ENCODE measurements at places on chromosomes 11 and 22.

DNA sequence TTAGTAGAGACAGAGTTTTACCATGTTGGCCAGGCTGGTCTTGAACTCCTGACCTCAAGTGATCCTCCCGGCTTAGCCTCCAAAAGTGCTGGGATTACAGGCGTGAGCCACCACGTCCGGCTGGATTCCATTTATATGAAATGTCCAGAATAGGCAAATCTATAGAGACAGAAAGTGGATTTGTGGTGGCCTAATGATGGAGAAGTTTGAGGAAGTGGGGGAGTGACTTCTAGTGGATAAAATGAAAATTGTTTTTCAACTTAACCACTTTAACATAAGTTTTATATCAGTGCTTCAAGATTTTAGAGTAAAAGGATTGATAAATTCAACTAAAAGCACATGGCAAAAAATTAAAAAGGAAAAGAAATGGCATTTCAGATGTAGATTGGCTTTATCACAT lies 66.2 kb downstream of the HIPK3 start:
- DNase-seq: no peak

- DNase-seq: no peak
These were observed 2.1 kb downstream of the NRIP3 start for GRCh38 chr11:9001736-9002135.

DNA sequence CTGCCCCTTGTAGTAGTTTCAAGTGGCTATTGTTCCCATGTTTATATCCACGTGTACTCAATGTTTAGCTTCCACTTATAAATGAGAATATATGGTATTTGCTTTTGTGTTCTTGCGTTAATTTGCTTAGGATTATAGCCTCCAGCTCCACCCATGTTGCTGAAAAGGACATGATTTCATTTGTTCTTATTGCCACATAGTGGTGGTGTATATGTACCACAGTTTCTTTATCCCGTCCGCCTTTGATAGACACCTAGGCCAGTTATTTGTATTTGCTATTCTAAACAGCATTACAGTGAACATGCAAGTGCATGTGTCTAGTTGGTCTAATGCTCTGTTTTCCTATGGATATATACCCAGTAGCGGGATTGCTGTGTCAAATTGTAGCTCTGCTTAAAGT lies 6.8 kb downstream of the OR51B2 start:
- DNase-seq: no peak

GRCh38 chr22:49017482-49018329 lies 810.0 kb downstream of the BRD1 start:
- no peak for DNase-seq

- DNase-seq: no peak
These were observed 121.5 kb downstream of the CCDC34 start for GRCh38 chr11:27241311-27242122.

DNA sequence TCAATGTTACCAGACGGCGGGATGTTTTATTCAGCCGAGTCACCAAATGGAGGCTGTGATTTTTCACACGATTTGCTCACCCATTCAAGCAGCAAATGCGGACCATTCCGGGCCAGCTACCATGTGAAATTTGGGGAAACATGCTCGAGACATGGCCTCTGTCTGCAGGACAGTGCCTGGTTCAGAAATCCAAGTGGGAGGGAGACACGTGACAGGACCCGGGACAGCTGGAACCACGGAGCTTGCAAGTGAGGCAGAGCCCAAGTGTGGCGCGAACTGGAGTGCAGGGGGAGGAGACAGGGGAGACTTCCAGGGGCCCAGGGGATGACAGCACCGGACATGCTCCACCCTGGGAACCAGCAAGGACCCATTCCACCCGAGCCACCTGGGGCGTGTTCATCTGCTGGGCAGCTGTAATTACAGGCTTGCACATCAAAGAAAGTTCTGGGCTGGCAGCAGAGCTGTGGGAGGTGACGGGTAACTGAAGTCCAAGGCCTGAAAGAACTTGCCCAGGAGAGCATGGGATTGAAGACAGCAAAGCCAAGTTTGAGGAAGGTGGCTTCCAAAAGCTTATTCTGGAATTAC lies 16.5 kb downstream of the CERK start:
- DNase-seq: no peak

- DNase-seq: no peak
These were observed 4.9 kb upstream of the TESMIN start for GRCh38 chr11:68756171-68756766.

DNA sequence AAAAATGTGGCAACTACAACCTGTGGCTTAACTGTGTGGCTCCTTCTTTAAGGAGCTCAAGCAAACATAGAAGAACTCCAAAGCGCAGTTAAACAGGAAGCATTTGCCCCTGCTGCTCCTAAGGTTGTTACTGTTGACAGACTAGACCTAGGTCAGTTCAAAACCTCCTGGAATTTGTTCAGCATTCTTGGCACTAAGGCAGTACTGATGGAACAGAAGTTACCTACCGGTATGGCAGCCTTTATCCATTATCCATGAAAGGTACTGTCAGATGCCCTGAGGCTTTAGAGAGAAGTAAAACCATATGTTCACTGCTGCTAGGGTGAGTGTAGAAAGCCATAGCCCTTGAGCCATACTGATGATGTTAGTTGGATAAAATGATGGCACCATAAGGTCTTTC lies 916.5 kb upstream of the FAT3 start:
- no peak for DNase-seq

DNA sequence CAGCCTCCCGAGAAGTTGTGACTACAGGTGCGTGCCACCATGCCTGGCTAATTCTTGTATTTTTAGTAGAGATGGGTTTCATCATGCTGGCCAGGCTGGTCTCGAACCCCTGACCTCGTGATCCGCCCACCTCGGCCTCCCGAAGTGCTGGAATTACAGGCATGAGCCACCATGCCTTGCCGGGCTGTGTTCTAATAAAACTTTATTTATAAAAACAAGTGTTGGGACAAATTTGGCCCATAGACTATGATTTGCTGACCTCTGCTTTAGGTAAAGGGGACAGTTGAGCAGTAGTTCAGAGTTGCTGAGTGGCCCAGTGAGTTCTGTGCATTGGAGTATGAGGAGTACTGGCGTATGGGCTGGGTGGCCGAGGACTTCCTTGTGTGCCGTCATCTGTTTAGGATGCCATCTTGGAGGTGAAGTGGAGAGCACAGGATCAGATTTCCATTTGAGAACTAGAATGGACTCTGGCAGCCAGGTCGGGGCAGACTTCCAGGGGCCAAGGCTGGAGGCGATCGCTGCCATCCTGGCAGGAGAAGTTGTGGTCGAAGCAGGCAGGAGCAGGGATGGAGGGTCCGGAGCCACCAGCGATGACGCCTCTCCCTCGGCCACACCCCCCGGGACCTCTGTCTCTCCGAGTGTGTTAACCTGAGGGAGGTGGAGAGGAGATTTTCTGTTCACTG lies 43.8 kb downstream of the FBLN1 start:
- no peak for DNase-seq

DNA sequence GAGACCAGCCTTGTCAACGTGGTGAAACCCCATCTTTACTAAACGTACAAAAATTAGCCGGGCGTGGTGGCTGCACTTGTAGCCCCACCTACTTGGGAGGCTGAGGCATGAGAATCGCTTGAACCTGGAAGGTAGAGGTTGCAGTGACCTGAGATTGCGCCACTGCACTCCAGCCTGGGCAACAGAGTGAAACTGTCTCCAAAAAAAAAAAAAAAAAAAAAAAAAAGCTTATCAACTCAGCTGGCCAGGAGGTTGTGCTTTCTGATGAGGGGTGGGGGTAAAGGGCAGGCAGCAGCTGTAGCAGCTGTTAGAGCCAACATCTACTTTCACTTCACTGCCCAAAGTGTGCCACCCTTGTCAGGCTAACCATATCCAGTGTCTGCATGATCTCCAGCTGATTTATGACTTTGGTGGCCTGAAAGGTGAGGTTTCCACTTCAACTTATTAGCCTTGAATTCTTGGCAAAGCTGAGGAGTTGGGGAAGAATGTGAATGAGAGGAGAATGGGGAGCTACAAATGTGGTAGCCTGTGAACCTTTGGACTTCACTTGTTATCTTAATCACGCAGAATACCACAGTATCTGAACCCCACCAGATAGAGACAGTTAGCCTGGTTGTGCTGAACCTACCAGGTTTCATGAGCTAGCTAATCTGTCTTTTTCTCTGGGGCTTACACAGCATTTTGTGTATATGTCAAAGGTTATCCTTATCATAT lies 19.6 kb downstream of the RNF121 start:
- DNase-seq: no peak

DNA sequence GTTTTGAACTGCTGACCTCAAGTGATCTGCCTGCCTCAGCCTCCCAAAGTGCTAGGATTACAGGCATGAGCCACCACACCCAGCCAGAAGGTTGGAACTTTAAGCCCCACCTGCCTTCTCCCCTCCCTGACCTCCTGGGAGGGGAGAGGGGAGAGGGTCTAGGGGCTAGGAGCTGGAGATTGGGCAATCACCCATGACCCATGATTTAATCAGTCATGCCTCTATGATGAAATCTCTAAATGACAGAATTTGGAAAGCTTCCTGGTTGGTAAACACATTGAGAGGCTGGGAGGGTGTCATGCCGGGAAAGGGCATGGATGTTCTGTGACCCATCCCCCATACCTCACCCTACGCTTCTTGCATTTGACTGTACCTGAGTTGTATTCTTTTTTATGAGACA lies 17.1 kb upstream of the TFIP11 start:
- no peak for DNase-seq

DNA sequence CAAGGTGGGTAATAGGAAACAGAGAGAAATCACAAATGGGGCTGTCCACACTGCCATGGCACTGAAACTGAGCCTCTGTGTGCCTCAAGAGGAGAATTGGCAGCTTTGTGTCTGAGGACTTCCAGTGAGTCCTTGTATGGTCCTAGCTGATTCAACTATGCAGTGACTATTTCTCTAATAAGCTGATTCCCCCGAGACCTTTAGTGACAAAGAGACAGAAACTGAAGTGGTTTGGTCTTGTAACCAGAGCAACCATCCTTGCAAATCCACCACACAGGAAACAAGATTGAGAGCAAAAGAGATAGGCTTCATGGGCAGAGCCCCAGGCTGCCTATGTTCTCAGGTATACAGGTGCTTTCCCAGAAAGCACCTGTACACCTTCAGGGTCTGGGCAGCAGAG lies 1038.5 kb downstream of the NTM start:
- no peak for DNase-seq

GRCh38 chr11:94533206-94533605 lies 10.5 kb upstream of the FUT4 start:
- DNase-seq: no peak

DNA sequence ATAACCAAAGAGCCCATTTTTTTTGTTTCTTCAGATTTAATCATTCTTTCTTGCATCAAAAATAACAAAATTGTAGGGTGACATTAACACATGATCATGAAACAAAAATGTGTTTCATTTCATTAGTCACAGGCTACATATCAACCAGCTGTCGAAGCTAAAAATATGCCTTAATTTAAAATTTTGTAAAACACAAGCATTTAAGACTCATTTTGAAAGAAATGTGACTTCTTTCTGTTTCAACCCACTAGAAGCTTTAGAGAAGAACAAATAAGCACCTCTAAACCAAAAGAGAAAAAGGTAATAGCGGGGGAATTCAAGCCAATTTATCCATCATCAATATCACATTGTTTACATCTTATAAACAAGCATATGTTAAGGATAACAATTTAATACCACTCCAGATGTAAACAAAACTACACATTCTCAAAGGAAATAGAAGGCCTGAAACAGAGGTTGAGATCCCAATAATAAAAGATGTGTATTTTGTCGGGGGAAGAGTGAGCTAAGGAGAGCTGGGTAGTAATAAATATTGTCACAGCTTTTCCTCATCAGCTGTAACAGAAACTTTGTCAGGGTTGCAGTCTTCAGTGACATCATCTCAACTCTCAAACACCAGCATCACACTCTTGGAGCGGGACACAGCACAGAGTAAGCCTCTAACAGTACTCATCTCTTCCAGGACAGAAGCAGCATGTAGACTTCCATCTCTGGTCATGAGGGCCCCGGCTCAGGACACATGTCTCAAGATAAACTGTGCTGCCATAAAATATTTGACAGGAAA lies 42.0 kb downstream of the ALG9 start:
- no peak for DNase-seq

DNA sequence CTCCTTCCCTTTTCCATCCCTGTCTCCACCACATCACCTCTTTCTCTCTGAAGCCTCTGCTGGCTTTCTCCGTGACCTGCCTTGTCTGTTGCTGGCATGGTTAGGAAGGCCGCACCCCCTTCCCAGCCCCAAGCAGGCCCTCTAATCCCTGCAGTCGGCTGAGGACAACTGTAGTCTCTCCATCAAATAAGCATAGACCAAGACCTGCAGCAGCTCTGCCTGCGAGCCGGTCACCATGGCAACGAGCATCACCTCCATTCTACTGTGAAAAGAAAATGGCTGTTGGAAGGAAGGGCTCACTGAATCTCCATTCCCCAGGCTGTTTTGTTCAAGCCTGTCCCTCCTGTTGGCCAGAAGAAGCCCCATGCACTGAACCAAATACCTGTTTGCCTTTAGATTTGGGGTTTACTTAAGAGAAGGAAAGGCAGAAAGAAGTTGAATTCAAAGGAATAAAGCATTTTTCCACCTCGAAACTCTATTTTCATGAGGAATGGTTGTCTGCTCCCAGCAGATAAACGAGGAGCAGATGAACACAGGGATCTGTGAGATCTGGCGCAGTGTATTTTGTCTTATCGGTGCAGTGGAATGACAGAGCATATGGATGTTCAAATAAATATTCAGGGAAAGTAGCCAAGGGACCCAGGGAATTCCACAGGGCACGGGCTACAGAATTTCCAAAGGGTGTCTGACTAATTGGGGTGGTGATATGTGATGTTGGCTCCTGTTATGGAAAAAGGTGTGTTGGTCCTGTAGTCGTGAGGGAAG lies 113.1 kb upstream of the TTC12 start:
- no peak for DNase-seq

- peak; percentile 87 for DNase-seq
These were observed 22.7 kb downstream of the BTBD10 start for GRCh38 chr11:13440100-13440855.

- no peak for DNase-seq
These were observed 2.1 kb upstream of the TMPRSS4 start for GRCh38 chr11:118074785-118075184.

- no peak for DNase-seq
These were observed 262.9 kb downstream of the MN1 start for GRCh38 chr22:27538666-27539065.

- DNase-seq: no peak
These were observed 97.7 kb downstream of the TEAD1 start for GRCh38 chr11:12771875-12772274.

- no peak for DNase-seq
These were observed 103.7 kb downstream of the GAB2 start for GRCh38 chr11:78313898-78314297.

DNA sequence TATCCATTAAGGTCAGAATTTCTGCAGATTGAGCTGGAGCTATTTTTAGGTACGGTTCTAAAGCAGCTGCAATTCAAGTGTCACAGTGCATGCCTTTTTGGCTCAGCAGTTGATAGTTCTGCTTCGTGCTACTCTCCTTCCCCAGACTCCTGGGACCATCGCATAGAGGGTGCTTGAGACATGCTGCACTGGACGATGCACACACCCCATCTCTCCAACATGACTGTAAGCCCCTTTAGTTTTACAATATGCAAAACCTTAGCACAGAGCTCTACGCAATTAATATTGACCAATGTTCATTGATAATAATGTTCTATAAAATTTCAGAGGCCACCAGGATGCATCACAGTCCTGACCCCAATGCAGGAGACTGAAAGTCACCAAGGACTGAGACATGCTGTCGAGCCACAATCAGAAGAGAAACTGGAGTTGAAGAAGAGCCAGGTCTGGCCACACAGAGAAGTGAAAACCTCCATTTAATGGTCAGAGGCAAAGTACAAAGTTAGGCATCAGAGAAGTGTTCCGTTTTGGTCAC lies 120.9 kb upstream of the ZC3H12C start:
- no peak for DNase-seq

GRCh38 chr11:2590965-2591754 lies 108.6 kb downstream of the KCNQ1OT1 start:
- DNase-seq: no peak
